ENCODE measurements at places on chromosomes 3 and 15.

GRCh38 chr3:57064001-57064400, 3.5 kb downstream of the SPATA12 start:
- no peak for DNase-seq

GRCh38 chr15:65032801-65033537, 3.5 kb upstream of the MTFMT start:
- peak; percentile 55 for DNase-seq

- DNase-seq, result no peak
Observed at GRCh38 chr3:174325834-174326700, 533.1 kb upstream of the NAALADL2 start.

GRCh38 chr3:150223558-150223957, 184.5 kb upstream of the TSC22D2 start:
- no peak for DNase-seq

DNA sequence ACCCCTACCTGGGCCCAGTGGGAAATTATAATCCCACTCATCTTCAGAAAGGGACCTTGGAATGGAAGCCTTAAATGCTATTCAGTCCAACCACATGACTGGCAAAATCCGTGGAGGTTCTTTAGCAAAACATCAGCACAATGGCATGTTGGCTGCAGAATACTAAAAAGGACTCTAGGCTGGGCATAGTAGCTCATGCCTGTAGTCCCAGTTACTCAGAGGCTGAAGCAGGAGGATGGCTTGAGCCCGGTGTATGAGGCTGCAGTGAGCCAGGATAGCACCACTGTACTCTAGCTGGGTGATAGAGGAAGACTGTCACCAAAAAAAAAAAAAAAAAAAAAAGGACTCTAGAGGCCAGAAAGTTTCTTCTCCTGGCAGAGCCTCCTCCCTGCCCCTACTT, 60.6 kb upstream of the RYK start:
- DNase-seq, result no peak

DNA sequence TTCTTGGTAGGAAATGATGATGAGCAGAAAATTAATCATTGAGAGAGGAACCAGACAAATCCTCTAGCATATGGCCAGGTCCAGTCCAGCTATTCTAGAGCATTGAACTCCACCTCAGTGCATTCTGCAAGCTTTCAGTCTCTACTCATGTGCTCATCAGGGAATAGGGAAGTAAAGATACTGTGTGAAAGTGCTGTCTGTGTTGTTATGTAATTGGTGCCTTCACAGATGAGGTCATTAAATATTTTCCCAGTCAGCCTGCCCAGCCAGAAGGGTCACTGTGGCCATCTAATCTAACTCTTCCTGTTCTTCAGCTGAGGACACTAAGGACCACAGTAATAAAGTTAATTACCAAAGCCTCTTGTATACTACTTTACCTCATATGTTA, 28.2 kb downstream of the C3orf62 start:
- DNase-seq, result no peak

DNA sequence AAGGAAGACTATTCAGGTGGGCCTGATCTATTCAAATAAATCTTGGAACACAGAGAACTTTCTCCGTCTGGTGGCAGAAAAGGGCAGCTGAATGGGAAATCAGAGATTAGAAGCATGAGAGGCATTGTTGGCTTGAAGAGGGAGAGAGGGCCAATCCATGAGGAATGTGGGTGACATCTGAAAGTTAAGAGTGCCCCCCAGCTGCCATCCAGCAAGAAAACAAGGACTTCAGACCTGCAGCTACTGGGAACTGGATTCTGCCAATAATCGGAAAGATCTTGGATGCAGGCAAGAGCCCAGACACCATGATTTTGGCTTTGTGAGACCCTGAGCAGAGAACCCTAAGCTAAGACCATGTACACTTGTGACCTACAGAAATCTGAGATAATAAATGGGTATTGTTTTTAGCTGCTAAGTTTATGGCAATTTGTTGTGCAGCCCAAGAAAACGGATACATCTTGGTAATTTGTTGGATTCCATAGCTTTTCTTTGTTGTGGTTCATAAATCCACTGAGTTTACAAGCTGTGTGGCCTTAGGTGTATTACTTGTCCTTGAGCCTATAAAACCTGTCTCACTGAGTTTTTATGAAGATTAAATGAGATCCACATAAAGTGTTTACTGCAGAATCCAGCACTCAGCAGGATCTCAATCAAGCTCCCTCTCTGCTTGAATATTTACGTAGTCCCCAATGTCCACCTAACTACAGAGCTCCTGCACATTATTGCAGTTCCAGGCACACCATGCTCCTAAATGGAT, 82.1 kb upstream of the PRTG start:
- no peak for DNase-seq
